ENCODE measurements at places on chromosomes 4 and X.

- no peak for DNase-seq
Observed at GRCh38 chrX:17415242-17415810, 40.3 kb downstream of the NHS start.

DNA sequence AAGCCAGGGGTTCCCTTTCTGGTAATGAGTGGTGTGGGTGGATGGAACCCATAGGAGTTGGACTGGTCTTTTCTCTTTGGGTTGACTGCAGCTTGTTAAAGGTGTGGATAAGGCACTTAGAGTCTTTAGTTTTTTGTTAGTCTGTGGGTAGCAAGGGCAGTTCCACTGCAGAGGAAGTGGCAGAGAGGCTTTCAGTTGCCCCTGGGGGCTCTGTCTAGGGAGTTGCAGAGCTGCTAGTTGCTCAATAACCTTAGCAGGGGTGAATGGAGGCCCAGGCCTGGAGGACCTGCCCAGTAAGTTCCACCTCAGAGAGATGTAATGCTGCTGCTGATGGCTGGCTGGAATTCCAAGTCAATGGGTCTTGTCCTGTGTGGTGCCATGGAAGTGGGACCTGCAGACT lies 282.6 kb upstream of the NDST4 start:
- DNase-seq, result no peak

- no peak for DNase-seq
Observed at GRCh38 chr4:8053688-8054449, 104.7 kb downstream of the ABLIM2 start.

DNA sequence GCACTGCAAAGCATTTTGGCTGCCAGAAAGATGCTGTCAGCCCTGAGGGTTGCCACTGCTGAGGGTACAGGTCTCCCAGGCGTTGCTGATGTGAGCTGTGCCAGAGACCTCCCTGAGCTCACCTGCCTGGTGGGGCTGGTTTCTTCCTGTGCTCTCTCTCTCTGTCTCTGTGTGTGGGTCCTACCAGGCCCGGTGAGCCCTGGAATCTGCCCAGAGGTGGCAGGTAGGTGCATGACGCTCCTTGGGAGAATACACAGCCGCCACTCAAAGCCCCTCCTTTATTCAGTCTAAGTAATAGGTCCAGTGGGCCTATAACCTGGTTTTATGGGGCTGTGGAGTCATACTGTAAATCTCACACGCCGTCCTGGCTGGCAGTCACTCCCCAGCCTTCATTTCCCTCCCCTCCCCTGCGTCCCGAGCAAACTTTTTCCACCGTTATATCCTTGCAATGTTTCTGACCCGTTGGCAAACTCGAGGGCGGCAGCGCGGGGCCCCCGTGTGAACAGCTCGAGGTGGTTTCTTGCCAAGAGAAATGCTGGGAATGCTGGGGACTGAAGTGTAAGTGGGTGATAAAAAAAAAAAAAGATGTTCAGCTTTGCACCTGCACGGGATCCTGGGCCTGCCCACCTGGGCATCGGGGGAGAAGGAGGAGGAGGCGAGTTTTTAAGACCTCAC lies 245.9 kb downstream of the CRLF2 start:
- DNase-seq, result no peak

GRCh38 chr4:46645126-46645525 lies 255.2 kb upstream of the GABRA2 start:
- no peak for DNase-seq

DNA sequence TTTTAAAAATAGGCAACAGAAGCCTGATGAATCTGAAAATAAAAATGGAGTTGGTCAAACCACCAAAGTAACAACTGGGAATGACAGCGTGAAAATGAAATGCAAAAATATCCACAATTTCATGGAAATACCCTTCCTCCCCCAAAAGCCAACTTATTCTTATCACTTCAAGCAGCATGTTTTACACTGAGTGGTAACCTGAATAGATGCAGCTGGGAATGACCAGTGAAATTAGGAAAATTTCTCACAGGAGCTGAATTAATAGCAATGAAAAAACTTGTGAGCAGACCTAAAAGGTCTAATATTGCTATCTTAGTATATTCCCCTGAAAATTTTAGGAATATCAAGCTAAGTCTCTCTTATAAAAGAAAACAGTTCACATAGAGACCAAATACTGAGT lies 239.0 kb downstream of the PCDH18 start:
- no peak for DNase-seq

- no peak for DNase-seq
Observed at GRCh38 chr4:6520978-6521377, 48.6 kb upstream of the PPP2R2C start.

DNA sequence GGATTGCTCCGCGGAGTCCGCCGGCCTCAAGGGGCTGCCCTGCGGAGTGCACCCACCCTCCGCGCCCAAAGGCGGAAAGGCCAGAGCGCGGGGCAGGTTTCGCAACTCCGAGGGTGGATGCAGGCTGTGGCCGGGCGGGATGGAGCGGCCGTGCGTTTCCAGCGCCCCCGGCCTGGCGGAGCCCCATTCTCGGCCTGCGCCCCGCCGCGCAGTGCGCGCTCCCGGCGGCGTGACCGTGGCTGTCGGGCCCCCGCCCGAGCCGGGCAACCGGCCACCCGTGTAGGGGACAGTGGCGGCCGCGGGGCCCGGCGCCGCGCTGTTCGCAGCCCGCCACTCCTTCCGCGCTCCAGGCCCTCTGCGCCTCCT lies 331 bp downstream of the SETD7 start:
- peak; percentile 20 for DNase-seq

DNA sequence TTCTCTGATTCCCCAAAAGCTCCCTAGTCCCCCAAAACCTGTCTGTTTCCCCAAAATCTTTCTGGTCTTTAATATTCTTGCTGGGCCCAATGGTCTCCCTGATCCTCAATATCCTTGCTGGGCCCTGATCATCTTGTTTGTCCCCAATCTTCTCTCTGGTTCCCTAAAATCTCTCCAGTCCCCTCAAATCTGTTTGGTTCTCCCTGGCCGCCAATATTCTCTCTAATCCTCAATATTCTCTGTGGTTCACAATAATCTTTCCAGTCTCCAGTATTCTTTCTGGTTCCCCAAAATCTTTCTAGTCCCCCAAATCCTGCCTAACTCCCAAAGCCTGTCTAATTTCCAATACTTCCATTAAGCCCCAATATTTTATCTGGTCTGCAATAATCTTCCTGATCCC lies 18.5 kb downstream of the P2RY8 start:
- DNase-seq, result no peak

DNA sequence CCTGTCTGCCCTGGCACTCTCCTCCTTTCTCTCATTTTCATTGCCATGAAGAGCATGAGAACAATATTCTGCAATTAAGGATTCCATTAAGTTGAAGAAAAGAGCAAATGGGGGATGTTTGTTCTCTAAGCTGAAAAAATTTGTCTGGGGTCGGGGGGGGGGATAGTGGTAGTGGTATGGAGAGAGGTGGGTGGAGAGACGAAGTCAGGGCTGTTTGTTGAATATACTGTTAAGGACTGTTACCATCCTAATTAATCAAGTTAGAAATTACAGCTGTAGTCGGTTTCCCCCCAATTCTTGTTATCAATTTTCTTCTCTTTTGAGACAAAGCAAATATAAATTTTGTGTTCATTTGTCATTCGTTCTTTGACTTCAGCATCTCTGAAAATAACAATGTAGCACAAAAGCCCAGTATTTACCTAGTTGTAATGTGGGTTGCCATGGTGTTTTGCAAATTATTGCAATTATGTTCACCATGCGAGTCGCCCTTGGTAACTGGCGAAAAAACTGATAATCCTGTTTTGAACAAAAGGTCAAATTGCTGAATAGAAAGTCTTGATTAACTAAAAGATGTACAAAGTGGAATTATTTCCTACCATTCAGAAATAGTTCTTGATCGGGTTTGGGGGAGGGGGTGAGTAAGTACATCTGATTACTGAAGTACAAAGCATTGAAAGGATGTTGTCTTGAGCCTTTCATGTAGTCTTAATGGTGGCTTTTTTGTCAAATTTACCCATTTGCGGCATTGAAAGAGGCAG lies 139.1 kb downstream of the ARX start:
- no peak for DNase-seq

GRCh38 chrX:104118765-104119164 lies 6.4 kb downstream of the ZCCHC18 start:
- no peak for DNase-seq

DNA sequence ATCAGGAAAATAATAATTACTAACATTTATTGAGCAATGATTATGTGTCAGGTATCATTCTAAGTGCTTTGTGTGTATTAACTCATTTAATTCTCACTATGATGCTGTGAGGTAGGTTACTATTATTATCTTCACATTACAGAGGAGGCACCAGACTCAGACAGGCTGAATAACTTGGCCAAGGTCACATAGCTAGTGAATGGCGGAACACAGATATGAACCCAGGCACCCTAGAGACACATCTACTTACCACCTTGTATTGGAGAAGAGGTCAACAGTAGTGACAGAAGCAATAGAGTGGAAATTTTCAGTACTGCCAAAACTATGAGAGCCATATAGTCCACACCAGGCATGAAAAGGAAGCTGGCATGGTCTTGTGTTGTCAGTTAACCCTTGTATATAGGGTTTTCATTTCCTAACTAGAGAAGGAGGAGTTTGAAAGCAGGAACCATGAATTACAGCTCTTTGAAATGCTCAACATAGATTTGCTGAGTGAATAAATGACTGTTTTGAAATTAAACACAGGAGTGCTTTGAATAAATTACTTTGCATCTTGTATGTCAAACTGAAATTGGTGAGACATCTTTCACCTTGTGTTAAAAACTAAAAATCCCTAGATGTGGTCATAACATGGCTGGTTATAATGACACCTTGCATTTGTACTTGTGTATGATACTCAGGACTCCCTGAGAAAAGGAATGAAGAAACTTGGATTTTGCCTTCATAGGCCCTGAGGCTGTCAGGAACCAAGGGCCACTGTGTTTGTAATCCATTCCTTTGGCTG lies 71.8 kb downstream of the RTL9 start:
- no peak for DNase-seq

- no peak for DNase-seq
Observed at GRCh38 chrX:22690116-22690515, 309.6 kb upstream of the DDX53 start.

DNA sequence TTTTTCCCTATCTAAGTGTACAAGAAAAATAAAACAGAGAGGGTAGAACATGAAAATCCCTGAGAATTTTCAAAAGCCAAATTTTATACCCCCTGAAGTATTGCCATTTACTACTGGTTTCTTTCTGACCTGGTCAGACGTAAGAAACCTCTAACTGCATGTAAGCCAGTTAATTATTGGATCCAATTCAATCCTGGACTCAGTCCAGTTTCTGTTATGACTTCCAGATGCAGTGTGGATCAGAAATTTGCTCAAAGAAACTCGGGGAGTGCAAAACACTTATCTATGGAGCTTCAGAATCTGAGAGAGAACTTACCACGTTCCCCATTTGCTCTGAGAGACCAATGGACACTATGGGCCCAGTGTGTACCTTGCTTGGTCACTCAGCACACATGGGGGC lies 383.5 kb downstream of the KLHL4 start:
- DNase-seq, result no peak

DNA sequence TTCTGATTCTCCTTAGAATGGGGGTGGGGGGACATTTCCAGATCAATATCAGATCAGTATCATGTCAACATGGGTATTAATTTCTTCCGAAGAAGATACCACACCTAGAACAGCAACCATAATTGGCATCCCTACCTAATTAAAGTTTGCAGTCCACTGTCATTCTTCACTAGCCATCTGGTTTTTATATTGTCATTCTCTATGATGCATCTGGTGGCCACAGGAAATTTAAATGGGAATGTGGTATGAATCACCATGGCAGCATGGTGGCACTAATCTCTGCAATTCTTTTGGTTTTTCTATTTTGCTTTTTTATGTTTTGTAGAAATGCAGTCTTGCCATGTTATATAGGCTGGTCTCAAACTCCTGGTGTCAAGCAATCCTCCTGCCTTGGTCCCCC lies 16.6 kb upstream of the UBE2D3 start:
- DNase-seq, result no peak

DNA sequence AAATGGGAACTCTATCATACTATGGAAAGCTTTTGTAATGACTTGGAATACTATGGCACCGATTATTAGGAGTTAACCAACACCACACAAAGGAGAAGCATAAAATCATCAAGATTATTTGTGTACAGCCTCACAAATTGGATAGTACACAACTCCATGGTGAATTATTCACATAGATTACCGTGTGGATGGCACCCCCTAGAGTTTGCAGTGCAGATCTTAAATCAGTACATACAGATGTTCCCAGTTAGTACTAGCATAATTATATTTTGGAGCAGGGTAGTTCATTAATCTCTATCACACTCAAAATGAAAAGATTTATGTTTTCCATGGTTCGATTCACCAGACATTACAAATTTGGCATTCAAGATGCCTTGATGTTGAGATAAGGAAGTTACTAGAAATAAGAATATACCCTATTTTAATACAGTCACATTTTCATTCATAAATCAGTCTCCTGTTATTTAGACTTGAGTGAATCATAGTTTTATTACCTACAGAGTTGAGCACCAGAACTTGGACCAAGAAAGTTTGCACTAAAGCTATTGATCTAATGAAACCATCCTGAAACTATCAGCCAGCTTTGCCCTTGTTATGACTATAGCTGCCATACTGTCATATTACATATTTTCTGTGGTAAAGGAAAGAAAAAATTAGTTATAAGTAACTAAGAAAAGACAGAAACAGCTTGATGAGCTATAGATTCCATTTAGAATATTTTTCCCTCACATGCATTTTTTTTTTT lies 531.8 kb downstream of the GLUD2 start:
- DNase-seq, result no peak

- DNase-seq, result no peak
Observed at GRCh38 chrX:50973199-50973598, 62.7 kb downstream of the BMP15 start.

GRCh38 chr4:77113069-77113468 lies 37.3 kb upstream of the CCNI start:
- no peak for DNase-seq

- no peak for DNase-seq
Observed at GRCh38 chrX:17020851-17021821, 74.7 kb downstream of the REPS2 start.

- peak; percentile 48 for DNase-seq
Observed at GRCh38 chr4:86927843-86928395, 6.9 kb upstream of the AFF1 start.

DNA sequence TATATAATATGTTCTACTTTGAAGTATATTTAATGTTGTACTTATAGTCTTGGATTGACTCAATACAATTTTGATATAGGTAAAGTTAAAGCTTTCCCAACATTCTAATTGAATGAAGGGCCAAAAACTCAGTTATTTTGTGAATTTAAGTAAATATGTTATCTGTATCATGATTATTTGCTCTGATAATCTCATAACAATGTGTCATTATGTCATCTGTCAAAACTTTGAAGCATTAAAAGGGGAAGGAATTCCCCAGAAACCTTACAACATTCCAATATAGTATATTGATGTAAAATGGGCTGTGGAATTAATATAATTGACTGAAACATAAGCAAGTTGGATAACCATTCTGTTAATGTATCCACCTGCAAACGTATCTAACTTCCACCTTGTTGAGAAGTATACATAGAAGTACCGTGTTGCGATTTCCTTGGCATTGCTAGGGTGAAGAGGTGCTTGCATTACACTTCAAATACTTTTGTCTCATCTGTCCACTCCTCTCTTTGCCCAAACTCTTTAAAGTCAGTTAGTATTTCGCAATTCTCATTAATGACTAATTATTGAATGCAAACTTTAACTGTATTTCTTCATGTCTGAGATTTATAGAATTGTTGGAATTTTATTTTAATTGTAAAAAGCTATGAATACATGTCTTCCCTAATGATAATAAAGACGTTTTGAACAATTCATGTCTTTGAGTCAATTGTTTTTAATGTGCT lies 1982.1 kb upstream of the ADGRL3 start:
- DNase-seq, result no peak
